ENCODE measurements at places on chromosomes 3 and 15.
A peak's percentile ranks its signal among the peaks of the same experiment; 100 is the strongest.

- no peak for DNase-seq
These were observed 401 bp downstream of the ZSCAN29 start for GRCh38 chr15:43370310-43370974.

GRCh38 chr3:172303181-172303580 lies 145.1 kb downstream of the GHSR start:
- DNase-seq, result no peak

GRCh38 chr15:82810890-82811426 lies 1.5 kb downstream of the WHAMM start:
- DNase-seq, result peak; percentile 48

GRCh38 chr15:68586274-68586961 lies 7.6 kb downstream of the CORO2B start:
- no peak for DNase-seq

GRCh38 chr3:154956815-154957214 lies 123.3 kb upstream of the MME start:
- DNase-seq, result no peak

GRCh38 chr3:23442598-23443383 lies 239.7 kb downstream of the UBE2E2 start:
- DNase-seq, result no peak

- no peak for DNase-seq
These were observed 30.4 kb downstream of the LRRC2 start for GRCh38 chr3:46535746-46536145.

GRCh38 chr3:185308126-185308754 lies 54.4 kb upstream of the EHHADH start:
- peak; percentile 75 for DNase-seq

- no peak for DNase-seq
These were observed 90.6 kb upstream of the MYZAP start for GRCh38 chr15:57500979-57501576.

GRCh38 chr3:185282696-185283373 lies 29.0 kb upstream of the EHHADH start:
- peak; percentile 98 for DNase-seq

GRCh38 chr3:37686220-37686619 lies 175.5 kb upstream of the CTDSPL start:
- no peak for DNase-seq

DNA sequence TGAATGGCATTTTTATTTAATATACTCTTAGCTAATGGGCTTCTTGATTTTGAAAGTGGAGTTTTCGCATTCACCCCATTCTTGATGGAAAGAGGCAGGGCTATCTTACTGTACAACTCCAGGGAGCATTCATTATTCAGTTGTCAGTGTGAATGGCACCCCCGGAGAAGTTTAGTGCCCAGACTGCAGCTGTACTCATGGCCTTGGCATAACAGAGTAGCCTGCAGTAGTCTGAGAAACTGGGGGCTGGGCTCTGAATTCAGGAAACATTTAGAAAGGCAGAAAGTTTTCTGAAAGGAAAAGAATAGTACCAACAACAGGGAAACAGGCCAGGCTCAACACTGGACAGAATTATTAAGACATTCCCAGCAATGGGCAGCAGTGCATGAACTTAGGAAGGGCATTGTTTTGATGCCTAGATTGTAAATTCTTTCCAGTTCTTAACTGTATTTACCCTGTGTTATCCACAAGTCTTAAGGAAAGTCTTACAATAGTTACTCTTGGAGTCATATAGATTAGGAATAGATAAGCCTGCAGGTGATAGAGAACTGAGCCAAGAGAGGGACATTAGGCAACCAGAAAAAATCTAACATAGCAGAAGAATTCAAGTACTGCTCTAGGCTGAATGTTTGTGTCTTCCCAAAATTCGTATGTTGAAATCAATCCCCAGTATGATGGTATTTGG lies 44.4 kb downstream of the TIPARP start:
- no peak for DNase-seq

DNA sequence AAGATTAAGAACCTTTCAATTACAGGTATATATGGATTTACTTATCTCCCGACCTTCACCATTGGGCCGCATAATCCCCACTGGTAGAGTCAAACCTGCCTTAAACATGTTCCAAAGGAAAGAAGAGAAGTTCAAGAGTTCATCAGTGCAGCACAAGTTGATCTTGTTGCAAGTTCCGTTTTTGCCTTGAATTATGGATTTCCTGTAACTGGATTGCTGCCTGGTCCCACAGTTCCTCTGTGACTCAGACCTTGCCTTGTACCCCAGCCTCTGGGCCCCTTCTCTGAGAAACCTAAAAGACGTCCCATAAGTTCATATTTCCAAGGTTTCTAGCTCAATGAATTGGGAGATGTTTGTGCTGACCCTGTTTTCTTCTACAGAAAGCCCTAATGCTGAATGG lies 112.5 kb upstream of the THBS1 start:
- no peak for DNase-seq

GRCh38 chr3:138796761-138797160 lies 38.0 kb downstream of the PIK3CB start:
- no peak for DNase-seq

DNA sequence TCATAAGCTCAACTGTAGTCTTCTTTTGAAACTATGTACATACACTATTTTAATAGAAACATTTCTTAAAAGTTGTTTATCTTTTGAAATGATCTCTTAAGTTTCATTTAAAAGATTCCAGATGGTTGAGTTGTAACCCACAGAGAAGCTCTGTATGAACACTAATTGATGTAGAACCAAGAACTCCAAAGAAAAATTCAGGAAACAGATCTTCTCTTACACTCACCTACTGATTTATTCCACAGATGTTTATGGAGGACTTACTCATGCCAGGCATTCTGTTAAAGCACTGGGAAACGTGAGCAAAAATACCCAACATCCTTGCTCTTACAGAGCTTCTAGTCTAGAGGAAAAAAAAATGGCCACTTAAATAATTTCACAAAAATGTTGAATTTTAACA lies 551.1 kb downstream of the NAALADL2 start:
- DNase-seq, result no peak

GRCh38 chr3:120284747-120285507 lies at the start of gene GPR156:
TSS of gene GPR156 (minus strand) at chr3:120285222. CDS start at chr3:120244098, 41,124 bp downstream.
- DNase-seq, result no peak

DNA sequence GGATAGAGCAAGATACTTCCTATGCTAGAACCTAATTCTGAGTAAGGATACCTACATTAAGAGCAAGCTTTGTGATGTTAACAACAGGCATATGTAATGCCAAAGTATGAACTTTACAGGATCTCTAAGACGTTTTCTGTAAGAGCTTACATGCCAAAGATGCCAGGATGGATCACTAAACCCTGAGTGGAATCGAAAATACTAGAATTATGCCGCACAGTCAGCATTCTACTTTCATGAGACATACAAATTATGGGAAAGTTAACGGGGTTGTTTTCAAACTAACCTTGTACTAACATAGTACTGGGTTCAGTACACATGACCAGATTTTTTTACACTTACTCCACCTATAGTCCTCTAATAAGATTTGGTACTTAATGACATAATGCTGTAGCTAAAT lies 55.1 kb downstream of the AAGAB start:
- DNase-seq, result no peak

DNA sequence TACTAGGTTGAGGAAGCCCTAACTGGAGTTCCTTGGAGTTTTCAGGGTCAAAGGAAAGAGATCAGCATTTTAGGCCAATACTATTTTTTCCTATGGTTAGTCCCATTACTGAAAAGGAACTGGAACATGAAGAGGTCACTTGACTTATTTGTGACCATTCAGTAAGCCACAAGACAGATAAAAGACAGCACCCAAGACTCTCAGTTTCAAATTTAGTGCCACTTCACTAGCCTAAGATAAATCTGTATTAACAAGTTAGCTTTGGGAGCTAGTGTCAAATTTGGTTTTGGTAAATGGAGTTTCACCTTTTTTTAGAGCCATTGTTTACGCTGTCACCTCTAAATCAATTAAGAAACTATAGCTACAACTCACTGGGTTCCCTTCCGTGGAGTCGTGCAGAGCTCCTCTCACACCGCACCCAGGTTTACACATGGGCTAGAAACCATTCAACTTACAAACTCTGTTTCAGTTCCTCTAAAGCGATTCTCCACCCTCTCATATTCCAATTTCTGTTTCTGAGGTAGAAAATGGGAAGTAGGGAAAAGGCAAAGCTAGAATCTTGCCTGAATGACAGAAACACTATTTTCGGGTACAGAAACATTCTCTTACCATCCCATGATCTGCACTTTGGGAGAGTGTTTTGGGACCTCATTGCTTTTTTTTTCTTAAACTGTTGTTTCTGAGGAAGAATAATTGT lies 14.4 kb downstream of the CCDC32 start:
- DNase-seq, result no peak

- DNase-seq, result no peak
These were observed 168.8 kb downstream of the ADAMTS9 start for GRCh38 chr3:64518950-64519349.

GRCh38 chr15:50381438-50381837 lies 26.4 kb upstream of the GABPB1 start:
- DNase-seq, result no peak

GRCh38 chr3:23105048-23105447 lies 98.1 kb upstream of the UBE2E2 start:
- DNase-seq, result no peak

DNA sequence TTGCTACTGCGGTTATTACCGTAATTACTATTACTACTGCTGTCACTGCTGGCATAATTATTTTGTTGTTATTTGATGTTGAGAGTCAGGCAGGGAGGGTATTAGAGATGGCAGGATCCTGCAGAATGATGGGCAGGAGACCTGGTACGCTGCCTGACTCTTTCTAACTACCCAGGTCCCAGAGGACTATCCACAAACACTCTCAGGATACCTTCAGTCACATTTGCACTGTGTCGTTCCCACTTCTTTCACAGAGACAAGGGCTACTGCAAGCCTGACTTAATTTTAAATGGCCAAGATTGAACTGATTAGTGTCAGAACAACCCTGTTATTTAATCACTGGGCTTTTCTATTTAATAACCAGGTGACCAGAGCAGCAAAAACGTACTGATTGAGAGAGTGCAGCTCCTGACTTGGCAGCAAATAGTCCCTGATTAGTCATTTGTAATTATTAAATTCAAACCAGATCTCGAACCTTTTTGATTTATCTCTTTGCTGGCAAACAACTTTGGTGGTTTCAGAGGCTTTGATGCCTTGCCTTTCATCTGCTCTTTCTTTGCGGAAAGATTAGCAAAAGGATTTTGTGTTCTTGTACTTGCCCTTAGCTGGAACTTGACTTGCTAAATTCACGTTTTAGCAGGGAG lies 88.8 kb upstream of the ARHGEF3 start:
- DNase-seq, result no peak

DNA sequence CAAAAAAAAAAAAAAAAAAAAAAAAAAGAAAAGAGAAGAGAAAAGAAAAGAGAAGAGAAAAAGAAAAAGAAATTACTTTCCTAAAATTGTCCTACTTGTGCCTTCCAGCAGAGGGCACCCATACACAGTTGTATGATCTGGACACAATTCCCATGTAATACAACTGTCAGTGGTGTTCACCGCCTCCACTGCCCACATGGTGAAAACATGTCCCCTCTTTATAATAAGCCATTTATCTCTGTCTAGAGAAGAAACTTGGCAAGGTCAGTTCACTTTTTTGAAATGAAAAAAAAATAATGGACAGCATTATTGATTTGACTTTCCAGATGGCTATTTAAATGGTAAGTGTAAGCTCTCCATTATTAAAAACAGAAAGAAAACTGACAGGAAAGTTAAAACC lies 459.4 kb downstream of the GBE1 start:
- peak; percentile 24 for DNase-seq

GRCh38 chr3:37995652-37996641 lies 5.4 kb downstream of the VILL start:
- DNase-seq, result no peak

- DNase-seq, result no peak
These were observed 3.9 kb downstream of the CDAN1 start for GRCh38 chr15:42733027-42733426.

- no peak for DNase-seq
These were observed 839.0 kb downstream of the TUSC7 start for GRCh38 chr3:117548600-117548999.

DNA sequence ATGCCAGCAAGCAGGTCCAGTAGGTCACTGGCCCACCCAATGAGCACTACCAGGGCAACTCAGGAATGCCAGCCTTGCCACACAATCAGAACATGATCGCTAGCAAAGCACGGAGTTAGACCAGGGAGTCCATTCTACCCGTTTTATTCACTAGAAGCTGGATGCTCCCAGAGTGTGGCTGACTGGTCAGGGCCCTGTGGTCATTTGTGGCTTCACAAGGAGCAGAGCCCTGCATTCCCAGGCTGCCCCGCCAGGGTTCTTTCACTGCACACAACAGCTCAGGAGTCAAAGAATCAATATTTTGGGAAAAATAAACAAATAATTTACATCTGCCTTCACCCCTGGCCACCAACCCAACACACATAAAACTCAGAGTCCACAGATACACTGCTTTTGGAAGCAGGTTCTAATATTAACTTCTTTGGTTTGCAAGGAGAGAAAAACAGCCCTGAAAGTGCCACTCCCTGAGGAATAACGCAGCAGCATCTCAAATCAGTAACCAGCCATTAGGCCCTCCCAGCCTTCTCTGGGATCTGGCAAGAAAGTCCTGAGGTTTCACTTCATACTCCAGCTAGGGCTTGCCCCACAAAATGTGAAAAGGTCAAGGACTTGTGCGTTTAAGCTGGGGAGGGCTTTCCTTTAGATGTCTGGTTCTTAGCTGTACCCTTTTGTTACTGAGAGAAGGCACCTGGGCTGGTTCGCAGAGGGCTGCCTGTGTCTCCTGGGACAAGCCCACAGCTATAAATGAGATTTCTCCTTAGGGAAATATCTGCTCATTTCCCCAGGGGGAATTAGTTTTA lies 16.0 kb downstream of the SIAH2 start:
- no peak for DNase-seq

DNA sequence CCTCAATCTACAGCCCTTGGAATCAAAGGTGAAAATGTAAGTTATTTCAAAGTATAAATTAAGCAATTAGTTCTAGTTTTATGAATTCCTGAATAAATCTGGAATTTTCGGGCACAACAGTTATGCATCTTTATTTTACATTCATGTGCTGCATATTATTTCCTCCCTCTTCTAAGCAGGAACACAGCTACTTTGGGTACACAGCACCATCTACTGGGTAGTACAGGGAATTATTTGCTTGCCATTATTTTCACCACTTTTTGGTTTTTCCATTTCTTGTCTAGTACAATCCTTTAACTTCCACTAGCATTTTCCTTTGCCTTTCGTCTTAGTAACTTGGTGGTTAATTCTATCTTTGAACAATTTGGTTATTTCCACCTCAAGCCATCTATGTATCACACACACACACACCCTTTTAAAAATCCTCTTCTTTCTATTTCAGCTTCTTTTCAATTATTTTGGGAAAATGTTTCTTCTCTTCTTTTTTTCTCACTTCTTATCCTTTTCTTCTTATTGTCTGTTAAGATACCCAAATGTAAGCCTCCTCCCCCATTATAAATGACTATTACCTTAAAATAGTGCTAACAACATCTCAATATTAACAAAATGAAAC lies 451.0 kb downstream of the MFSD1 start:
- no peak for DNase-seq

- no peak for DNase-seq
These were observed 13.8 kb upstream of the IL16 start for GRCh38 chr15:81182756-81183438.

- DNase-seq, result no peak
These were observed 149.9 kb upstream of the RASGRP1 start for GRCh38 chr15:38714309-38715072.

Measured in stimulated activated CD8-positive, alpha-beta memory T cell treated with anti-CD3 and anti-CD28 coated beads, Interleukin-4, amount 100 ng/mL, for 48 hours (primary cell).